NCI-H2081 (cell line): ENCODE measurements at places on chromosomes 12 and 14.

DNA sequence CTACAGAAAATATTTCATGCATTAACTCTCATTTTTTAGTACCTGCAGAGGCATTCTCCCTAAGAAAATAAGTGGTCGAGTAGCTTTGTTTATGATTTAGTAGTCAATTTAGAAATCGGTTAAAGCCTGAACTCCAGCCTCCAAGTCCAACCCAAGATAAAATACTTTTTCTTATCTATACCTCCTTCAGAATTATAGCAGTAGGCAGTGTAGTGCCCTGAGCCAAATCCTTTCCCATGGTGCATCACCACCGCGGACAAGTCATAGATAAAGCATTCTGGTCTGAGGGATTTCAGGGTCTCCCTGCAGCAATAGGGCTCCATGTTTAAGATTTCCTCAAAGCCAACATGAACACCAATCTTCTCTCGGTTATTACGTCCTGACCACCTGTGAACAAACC is 30.5 kb downstream of the USP44 start:
- DNase-seq, result no peak

DNA sequence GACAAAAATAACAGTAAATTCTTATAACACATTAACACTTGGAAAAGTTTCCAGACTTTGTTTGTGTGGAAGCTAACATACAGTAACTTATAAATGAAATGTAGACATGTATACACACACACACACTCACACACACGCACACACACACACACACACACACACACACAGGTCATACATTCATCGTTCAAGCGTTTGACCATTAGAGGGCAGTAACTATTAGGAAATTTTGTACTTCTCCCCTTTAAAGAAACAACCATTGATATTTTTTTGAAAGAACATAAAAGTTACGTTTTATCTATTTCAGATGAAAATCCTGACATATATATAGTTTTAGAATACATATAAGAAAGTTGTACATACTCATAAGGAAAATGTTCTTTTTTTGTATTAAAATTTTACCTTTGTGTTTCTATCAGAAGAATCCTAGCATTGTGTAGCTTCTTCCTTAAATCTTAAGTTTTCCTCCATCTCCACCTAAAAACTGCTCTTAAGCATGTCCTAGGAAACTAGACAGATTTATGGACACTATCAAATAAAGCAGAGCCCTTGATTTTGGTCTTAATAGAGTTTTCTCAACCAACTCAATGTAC is 29.0 kb downstream of the PTPRQ start:
- DNase-seq, result peak; percentile 64

- DNase-seq, result no peak
These were observed 57.9 kb downstream of the SLCO1A2 start for GRCh38 chr12:21276826-21277225.

DNA sequence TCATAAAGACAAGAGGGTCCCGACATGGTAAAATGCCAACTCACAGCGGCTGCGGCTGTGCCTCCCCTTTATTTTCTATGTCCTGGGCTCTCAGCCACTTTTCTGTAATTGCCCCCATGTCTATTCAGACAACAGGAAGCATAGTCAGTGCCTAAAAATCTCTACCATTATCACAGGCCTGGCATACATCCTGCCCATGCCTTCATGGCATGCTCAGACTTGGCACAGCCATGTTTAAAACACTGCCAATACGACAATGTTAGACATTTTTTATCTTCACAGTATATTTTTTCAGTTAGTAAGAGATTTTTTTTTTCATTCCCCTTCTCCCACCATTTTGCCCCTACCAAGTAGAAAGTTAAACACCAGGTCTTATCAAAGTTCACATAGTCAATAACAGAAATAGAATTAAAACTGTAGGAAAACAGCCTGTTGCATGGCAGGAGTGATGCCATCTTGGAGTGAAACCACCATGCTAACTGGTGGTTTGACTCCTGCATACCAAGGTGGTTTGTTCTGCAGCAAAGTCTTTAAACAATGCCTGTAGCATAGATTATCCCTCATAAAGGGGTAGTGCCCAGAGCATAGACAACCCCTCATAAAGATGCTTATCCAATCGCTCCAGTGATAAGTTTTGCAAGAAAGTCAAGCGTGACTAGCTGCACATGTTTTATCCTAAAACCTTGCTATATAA is 18.9 kb upstream of the CERS5 start:
- DNase-seq, result peak; percentile 72

GRCh38 chr12:120119271-120119973 is 2.9 kb upstream of the RAB35 start:
- DNase-seq, result no peak

DNA sequence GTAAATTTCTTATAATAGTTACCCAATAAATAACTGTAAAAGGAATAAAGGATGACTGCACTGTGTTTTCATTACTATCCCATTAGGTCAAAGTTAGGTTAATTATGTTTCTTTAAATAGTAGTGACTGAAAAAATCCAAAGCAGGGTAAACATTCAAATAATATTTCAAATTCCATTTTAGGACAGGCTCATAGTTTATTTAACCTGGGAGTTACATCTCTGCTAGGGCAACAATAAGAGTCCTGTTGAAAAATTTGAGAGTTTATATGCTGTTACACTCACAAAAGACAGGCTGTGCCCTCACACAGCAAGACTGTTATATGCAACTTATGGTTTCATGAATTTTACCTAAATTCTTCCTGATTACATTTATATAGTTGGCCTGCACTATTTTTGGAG is 8.0 kb downstream of the ERP27 start:
- DNase-seq, result no peak

DNA sequence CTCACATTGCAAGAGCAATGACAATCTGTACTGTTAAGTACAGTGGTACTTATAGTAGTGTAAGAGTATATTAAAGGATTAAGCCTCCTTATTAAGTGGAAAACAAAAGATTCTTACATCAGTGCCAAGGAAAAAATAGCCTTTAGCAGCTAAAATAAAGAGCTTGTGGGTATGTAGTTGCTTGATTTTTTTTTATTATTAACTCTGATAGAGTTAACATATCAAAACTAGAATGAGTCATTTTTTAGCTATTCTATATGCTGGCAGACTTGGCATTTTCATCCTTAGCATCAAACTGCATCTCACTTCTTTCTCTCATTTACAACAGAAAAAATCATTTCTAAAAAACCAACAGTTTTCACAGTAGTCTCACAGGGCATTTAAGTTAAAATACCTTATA is 86.5 kb downstream of the ATP2B1 start:
- no peak for DNase-seq

- DNase-seq, result no peak
These were observed 21.9 kb downstream of the CLEC9A start for GRCh38 chr12:10052193-10052913.

DNA sequence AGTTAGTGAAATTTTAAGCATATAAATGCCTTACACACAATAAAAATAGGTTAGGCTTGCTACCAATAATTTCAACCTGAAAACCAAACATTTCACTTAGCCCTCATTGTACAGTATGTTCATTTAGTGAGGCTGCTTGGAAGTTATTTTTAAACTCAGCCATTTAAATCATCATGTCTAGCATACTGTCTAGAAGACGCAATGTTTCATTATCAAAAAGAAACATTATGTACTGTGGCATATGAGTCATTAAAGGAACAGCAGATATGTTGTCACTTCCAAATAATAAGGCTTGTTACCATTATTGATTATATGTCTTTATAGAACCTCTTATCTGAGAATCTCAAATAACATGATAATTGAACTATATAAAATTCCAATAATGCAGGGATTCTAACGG is 304.7 kb downstream of the RMST start:
- DNase-seq, result no peak

GRCh38 chr12:113932381-113933196 is 33.5 kb downstream of the RBM19 start:
- DNase-seq, result no peak

DNA sequence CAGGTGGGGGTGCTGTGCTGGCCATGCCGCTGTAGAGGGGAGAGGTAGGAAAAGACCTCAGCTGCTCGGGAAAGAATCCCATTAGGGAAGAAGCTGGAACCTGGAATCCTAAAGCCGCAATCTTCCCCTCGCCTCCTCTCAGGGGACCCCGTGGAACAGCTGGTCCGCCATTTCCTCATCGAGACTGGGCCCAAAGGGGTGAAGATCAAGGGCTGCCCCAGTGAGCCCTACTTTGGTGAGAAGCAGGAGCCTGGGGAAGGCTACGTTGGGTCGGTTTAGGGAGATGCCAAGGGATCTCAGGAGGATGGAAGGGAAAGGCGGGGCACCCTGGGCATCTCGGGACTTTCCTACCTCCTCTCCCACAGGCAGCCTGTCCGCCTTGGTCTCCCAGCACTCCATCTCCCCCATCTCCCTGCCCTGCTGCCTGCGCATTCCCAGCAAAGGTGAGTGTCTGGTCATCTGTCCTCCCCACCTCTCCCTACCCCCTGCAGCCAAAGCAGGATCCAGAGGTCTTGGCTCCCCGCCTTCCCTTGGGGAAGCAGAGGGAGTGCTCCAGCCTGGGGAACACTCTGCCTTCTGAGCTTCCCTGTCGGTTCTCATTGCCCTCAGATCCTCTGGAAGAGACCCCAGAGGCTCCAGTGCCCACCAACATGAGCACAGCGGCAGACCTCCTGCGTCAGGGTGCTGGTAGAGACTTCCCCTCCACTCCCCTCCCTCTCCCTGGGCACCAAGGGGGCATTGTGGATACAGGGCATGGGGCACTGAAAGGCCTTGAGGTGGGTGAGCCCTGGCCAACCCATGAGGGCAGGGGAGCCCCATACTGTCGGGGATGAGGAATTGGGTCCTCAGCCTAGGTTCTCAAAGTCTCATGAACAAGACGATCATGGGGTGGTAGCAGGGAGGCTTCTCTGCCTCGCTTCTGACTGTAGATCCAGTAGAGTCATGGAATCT is 12.4 kb downstream of the TNS2 start:
- DNase-seq, result no peak

DNA sequence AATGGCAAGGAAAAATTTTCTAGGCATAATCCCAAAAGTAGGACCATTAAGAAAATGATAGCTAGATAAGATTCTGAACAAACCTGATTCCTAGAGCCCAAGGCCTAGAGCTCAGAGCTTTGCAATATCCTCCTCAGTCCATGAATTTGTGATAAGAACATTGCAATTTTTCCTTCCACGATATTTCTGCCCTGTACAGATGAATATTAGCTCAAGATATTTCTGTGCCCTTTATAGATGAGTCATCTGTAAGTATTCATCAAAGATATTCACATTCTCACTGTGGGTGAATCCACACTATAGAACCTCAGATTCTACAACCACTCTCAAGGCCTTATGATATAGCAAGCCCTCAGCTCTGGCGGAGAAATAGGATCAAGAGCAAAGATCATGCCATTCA is 37.5 kb downstream of the EAPP start:
- DNase-seq, result no peak

- no peak for DNase-seq
These were observed 423.4 kb downstream of the NOVA1 start for GRCh38 chr14:26174395-26174794.

GRCh38 chr14:64963611-64964010 is 8.5 kb downstream of the RAB15 start:
- DNase-seq, result no peak

DNA sequence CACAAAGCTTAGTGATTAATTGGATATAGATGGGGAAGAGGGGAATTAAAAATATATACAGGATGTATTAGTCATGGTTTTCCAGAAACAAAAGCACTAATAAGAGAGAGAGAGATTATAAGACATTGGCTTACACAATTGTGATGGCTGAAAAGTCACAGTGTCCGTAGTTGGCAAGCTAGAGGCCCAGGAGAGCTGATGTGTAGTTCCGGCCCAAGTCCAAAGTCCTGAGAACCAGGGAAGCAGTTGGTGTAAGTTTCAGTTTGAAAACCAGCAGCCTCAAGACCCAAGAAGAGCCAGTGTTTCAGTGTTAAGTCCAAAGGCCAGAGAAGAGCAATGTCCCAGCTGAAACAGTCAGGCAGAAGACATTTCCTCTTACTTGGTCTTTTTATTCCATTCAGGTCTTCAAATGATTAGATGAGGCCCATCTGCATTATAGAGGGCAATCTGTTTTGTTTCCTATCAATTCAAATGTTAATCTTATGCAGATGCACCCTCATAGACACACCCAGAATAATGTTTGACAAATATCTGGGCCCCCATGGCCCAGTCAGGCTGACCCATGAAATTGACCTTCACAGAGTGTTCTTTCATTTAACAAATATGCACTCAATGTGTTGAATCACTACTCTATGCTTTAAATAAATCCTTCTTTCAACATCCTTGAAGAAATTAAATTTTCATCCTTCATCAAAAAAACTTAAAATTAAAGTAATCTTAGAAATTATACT is 67.2 kb upstream of the DIO2 start:
- no peak for DNase-seq

DNA sequence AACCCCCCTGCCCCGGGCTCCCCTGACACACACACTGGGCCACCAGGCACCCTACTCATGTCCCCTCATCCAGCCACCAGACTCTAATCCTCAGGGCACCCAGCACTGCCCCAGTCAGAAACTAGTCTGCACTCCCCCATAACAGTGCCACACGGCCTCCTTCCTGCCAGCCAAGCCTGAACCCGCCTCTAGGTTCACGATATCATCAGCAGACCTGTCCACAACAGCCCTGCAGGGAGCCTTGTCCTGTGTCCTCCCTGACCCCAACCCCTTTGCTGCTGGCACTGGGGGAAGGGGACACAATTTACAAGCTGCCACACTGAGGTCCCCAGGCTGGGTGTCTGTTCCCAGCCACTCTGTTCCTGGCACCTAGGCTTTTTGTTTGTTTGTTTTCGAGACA is 33.6 kb downstream of the LTBP2 start:
- DNase-seq, result no peak

DNA sequence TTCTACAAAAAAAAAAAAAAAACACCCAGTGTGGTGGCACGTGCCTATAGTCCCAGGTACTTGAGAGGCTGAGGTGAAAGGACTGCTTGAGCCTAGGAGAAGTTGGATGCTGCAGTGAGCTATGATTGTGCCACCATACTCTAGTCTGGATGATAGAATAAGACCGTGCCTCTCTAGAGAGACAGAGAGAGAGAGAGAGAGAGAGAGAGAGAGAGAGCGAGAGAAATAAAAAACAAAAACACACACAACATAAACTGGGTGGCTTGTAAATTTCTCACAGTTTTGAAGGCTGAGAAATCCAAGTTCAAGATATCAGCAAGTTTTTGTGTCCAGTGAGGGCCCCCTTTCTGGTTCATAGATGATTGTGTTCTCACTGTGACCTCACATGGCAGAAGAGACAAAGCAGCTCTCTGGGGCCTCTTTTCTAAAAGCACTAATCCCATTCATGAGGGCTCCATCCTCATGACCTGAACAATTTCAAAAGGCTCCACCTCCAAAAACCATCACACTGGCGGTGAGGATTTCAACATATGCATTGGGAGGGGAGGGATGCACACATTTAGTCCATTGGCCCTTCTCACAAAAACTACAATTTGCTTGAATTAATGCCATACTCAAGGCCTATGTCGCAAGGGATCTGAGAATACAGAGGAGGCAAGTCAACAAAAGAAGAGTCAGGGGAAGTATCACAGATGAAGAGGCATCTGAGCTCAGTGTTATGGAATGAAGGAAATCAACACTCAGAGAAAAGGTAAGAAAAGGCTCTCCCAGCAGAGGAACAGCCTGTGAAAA is 94.9 kb downstream of the PPM1H start:
- no peak for DNase-seq

GRCh38 chr12:59651229-59651920 is 55.5 kb downstream of the SLC16A7 start:
- DNase-seq, result no peak
